PC-3 (cell line): ENCODE measurements at places on chromosomes 1 and 21. TPM values are rescaled to one million over a fixed set of nuclear protein-coding genes. Genes with fewer than 3 reads are reported as not detected.
A peak's percentile ranks its signal among the peaks of the same experiment; 100 is the strongest.

Gene CNIH3
- total RNA-seq: 5.6 and 7.4 TPM in 2 replicates

Gene HORMAD1
- total RNA-seq: not detected in 2 replicates

Gene HSD17B7
- total RNA-seq: 21.5 and 28.4 TPM in 2 replicates

Gene NEK2
- 42.7 and 47.5 TPM in 2 replicates for total RNA-seq

Gene TNFRSF8
- total RNA-seq: 0.12 TPM in 1 of 2 replicates, not detected in the other

Gene KRTAP21-2
- total RNA-seq: not detected in 2 replicates

Gene HAX1
- total RNA-seq: 230 and 281 TPM in 2 replicates

Gene C1orf105
- not detected in 2 replicates for total RNA-seq

DNA sequence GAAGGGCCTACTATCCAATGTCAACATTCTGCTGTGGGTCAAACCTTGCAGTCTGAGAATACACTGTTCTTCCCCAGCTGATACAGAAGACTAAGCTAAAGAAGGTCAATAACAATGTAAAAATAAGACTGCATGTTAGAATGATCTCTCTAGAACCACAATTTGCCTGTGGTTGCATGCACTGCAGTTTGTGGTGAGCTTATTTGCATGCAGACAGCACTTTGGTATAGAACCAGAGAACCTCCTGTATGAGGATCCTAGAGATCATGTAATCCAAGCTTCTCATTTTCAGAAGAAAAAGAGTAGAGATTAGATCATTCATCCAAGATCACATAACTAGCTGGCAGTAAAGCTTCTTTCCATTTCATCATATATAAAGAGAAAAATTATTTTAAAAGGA lies 15.8 kb downstream of the SYNJ1 start:
- H3K36me3 ChIP-seq: 0 out of 2 replicates have a peak, but pooled peaks cover 6% of the 10 kb centered on the region
- no peak for DNase-seq
- no peak overlapping the region for H3K4me3 ChIP-seq
- H3K4me1 ChIP-seq: no peaks in the 10 kb centered on the region
- H3K27ac ChIP-seq: no peak overlapping the region

DNA sequence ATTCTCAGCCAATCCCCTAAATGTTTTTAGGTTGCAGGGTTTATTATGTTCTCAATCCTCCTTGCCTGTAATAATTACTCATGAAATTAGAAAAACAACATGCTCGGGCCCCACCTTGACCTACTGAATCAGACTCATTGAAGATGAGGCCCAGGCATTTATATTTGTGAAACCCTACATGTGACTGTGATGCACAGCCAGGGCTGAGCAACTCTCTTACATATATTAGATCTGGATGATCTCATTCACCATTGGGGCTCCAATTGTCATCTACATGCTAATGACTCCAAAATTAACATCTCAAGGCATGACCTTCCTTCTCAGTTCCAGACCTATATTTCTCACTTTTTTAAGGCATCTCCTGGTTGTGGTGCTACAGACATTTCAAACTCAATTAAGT lies 103.3 kb downstream of the WDR3 start:
- no peak overlapping the region for H3K27ac ChIP-seq
- no peaks in the 10 kb centered on the region for H3K4me1 ChIP-seq
- H3K27me3 ChIP-seq: peaks cover 35% of the 10 kb centered on the region

- DNase-seq: peak; percentile 60
- H3K4me1 ChIP-seq: peaks cover 17% of the 10 kb centered on the region
- no peaks in the 10 kb centered on the region for H3K36me3 ChIP-seq
These were observed 61.1 kb downstream of the XCL1 start for GRCh38 chr1:168637350-168637991.

DNA sequence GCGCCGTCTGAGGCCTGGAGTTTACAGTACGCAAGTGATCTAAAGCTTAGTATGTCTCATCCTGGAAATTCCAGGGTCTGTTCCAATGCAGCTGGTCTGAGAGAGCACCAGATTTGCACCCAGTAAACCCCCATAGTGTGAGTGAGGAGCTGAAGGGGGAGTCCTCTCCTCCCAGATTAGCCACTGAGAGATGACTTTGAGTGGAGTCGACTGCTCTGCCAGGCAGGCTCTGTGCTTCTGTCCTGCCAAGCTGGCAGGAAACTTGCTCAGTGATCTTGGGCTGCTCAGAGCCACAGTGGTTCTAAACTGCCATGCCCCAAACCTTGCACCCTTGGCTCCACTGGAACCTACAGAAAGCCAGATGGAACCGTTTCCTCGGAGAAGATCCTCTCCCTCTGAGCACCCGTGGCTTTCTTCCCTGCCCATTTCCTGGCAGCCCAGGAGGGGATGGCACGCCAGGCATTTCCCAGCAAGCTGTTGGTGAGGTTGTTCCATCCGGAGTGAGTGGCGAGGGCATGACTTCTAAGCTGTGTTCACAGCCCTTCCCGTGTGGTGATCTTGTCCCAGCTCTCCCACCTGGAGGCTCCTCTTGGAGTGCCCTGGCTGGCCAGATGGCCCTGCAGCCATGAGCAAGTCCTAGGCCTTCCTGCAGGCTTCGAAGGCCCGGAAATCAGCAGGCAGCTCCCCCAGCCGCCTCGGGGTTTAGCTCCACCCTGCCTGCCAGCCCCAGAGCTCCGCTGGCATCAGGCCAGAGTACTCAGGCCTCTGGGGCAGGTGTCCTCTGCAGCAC lies 125.9 kb upstream of the VAMP3 start:
- no peak overlapping the region for H3K4me3 ChIP-seq
- DNase-seq: no peak
- H3K27ac ChIP-seq: no peak overlapping the region
- H3K27me3 ChIP-seq: peaks cover 21% of the 10 kb centered on the region
- no peaks in the 10 kb centered on the region for H3K36me3 ChIP-seq
- H3K4me1 ChIP-seq: no peaks in the 10 kb centered on the region

DNA sequence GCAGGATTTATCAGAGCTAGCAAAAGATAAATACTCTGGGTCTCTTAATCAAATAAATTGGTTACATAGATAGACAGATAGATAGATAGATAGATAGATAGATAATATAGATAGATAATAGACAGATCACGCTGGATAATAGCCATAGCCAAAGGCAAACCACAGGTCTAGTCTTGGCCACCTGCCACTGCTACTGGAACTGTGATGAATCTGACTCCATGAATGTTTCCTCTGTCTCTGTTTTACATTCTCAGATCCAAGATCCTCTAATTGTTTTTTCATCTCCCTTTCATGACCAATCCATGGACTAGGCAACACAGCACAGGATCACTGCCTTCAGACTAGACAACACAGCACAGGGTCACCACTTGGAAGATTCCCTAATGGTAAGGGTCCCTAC lies 444.7 kb upstream of the NFIA start:
- no peaks in the 10 kb centered on the region for H3K36me3 ChIP-seq
- peaks cover 12% of the 10 kb centered on the region for H3K4me1 ChIP-seq
- H3K27me3 ChIP-seq: no peaks in the 10 kb centered on the region
- H3K27ac ChIP-seq: no peak overlapping the region
- H3K4me3 ChIP-seq: 0 out of 2 replicates have a peak overlapping the region, but pooled peaks have one; percentile 32
- DNase-seq: peak; percentile 55

DNA sequence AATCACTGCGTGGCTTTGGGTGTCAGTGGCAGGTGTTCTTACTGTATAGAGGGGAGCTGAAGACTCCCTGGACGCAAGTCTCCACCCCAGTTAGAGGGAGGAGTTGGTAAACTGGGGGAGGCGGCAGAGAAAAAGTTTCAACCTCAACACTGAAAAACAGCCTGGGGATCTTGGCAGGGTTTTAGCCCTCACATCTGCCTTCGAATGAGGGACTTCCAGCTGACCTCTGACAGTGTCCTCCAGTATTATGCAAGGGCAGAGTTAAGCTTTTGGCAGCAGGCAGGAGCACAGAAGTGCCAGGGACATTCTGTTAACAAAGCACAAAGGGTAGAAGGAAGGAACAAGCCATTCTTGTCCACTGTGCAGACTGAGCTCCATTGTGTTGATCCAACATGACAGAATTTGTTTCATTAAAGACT lies 41.2 kb upstream of the RAB4A start:
- H3K36me3 ChIP-seq: no peaks in the 10 kb centered on the region
- peak overlapping the region; percentile 25; the same call in 1 of the 2 replicates for H3K4me3 ChIP-seq
- H3K27ac ChIP-seq: peak overlapping the region; percentile 31
- no peaks in the 10 kb centered on the region for H3K27me3 ChIP-seq
- H3K4me1 ChIP-seq: peaks cover 48% of the 10 kb centered on the region

- no peak for DNase-seq
- no peaks in the 10 kb centered on the region for H3K36me3 ChIP-seq
- H3K4me1 ChIP-seq: no peaks in the 10 kb centered on the region
- H3K4me3 ChIP-seq: no peak overlapping the region
These were observed 295.1 kb upstream of the POU3F1 start for GRCh38 chr1:38341694-38342093.

DNA sequence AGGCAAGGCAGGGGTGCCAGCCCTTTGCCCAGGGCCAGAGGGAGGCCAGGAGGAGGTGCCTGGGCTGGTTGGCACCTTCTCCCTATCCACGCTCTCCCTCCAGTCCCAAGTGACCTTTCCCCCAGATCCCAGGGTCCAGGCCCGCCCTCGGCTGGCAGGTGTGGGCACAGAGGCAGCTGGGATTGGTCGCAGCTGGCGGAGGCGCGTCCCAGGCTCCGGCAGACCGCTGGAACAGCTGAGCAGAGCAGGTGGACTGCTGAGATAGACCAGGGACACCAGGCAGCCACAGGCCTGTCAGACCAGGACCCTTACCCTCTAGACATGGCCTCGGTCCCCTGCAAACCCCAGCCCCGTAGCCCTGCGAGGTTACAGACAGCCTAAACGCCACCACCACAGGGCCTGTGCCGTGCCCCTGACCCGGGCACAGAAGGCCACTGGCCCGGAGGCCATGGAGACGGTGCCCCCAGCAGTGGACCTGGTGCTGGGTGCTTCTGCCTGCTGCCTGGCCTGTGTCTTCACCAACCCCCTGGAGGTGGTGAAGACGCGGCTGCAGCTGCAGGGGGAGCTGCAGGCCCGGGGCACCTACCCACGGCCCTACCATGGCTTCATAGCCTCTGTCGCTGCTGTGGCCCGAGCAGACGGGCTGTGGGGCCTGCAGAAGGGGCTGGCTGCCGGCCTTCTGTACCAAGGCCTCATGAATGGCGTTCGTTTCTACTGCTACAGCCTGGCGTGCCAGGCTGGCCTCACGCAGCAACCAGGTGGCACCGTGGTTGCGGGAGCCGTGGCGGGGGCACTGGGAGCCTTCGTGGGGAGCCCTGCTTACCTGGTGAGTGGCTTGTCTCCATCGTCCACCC lies at the start of gene SLC25A34:
SLC25A34 (plus strand) TSS at position 221 of the 854 bp plus-strand sequence; CDS start at position 449, 228 bp downstream.
- H3K27me3 ChIP-seq: no peaks in the 10 kb centered on the region
- H3K36me3 ChIP-seq: no peaks in the 10 kb centered on the region
- no peak within 1 kb of the TSS for H3K4me3 ChIP-seq
- H3K27ac ChIP-seq: no peak within 1 kb of the TSS
- H3K4me1 ChIP-seq: no peaks in the 10 kb centered on the region

DNA sequence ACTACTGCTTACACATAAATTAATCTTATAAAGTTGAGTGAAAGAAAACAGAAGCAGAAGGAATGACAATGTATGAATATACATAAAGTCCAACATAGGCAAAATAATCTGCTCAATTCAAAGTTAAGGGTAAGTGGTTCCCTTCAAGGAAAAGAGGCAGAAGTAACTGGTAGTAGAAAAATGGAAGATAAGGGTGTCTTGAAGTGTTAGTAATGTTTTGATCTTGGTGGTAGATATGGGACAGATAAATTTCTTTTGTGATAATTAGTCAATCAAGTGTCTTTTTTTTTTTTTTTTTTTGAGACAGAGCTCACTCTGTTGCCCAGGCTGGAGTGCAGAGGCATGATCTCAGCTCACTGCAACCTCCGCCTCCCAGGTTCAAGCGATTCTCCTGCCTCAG lies 12.7 kb downstream of the USP48 start:
- H3K27ac ChIP-seq: no peak overlapping the region
- no peaks in the 10 kb centered on the region for H3K36me3 ChIP-seq
- peaks cover 10% of the 10 kb centered on the region for H3K4me1 ChIP-seq
- no peak for DNase-seq
- H3K27me3 ChIP-seq: no peaks in the 10 kb centered on the region

GRCh38 chr1:228096416-228097332 lies 6.5 kb downstream of the C1orf35 start:
- peaks cover 76% of the 10 kb centered on the region for H3K36me3 ChIP-seq
- no peak overlapping the region for H3K27ac ChIP-seq
- peaks cover 18% of the 10 kb centered on the region for H3K4me1 ChIP-seq
- no peak for DNase-seq
- no peak overlapping the region for H3K4me3 ChIP-seq

DNA sequence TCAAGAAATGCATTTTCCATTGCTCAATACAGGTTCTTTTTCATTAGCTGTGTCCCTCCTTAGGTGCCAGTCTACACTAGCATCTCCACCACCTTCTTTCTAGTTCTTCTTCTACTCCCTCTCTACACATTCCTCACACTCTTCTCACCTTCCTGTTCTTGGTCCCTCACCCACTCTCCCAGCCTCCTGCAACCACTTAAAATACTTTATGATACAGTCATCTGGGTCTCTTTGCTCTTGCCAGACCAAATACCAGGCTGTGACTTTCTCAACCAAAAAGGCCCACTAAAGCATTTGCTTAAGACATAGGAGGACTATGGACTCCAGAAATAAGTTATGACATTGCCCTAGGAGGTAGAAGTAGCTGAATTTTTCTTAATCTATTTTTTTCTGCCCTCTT lies 35.1 kb downstream of the PIGM start:
- no peaks in the 10 kb centered on the region for H3K27me3 ChIP-seq
- no peaks in the 10 kb centered on the region for H3K36me3 ChIP-seq
- peaks cover 33% of the 10 kb centered on the region for H3K4me1 ChIP-seq
- peak; percentile 90 for DNase-seq

DNA sequence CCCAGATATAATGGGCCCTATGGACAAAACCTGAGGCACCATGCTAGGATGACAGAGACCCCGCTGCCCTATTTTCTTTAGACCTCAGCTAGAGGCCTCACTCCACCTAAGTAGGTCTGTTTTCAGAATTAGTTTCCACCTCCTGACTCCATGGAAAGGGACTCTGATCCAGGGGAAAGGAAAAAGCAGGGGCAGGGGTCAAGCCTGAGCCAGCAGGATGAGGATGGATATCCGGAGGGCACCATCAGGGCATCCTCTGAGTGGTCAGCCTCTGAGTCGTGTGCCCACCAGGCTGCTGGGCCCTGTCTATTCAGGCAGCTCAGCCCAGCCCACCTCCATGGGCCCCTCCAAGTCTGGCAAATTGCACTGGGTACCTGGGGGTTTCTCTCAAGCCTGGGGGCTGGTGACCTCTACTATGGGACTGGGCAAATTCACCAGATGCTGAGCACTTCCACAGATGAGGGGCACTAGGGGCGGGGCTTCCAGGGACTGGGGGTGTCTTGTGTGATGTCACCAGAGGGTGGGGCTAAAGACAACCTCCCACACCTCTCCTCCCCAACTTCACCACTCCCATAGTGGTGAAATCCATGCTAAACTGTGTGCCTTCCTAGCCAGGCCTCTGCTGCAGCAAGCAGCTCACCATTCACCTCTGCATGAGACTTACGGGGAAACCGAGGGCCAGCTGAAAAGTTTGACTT lies 5.5 kb downstream of the PAQR7 start:
- no peaks in the 10 kb centered on the region for H3K27me3 ChIP-seq
- H3K27ac ChIP-seq: no peak overlapping the region
- H3K4me3 ChIP-seq: no peak overlapping the region
- peaks cover 6% of the 10 kb centered on the region; the same call in 1 of the 2 replicates for H3K4me1 ChIP-seq

- 0 out of 2 replicates have a peak overlapping the region, but pooled peaks have one; percentile 41 for H3K27ac ChIP-seq
- no peak for DNase-seq
- no peak overlapping the region for H3K4me3 ChIP-seq
- peaks cover 3% of the 10 kb centered on the region; the same call in 1 of the 2 replicates for H3K36me3 ChIP-seq
- H3K27me3 ChIP-seq: no peaks in the 10 kb centered on the region
These were observed 30.5 kb downstream of the RHBG start for GRCh38 chr1:156399355-156400125.

- peaks cover 20% of the 10 kb centered on the region for H3K27me3 ChIP-seq
- H3K36me3 ChIP-seq: no peaks in the 10 kb centered on the region
- H3K27ac ChIP-seq: no peak overlapping the region
- no peak for DNase-seq
- no peaks in the 10 kb centered on the region for H3K4me1 ChIP-seq
- H3K4me3 ChIP-seq: no peak overlapping the region
These were observed 312.1 kb upstream of the VAMP3 start for GRCh38 chr1:7458946-7459345.
